Cardiac septum (tissue), 1 donor: ENCODE measurements at places on chromosomes 11 and 22.

- no peak for DNase-seq
Measured at GRCh38 chr11:121194731-121195596, 93.9 kb downstream of the TECTA start.

DNA sequence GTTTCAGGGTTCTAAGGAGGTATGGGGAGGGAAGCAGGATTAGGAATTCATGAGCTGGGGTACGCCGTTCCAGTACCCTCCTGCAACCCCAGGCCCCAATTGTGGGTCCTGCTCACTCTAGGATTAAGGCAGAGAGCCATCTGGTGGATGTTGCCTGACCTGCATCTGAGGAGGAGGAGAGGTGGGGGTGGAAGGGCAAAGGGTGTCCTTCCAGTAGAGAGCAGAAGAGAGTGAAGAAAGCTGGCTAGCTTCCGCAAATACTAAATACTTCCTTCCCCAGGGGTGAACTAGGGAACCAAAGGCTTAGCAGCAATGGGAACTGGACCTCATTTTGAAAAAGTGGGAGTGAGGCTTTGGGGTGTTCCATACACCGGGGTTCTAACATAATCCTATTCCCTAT, 10.6 kb downstream of the LRRC51 start:
- peak; percentile 87 for DNase-seq

GRCh38 chr11:32891657-32892354, 805 bp upstream of the QSER1 start:
- DNase-seq, result no peak

DNA sequence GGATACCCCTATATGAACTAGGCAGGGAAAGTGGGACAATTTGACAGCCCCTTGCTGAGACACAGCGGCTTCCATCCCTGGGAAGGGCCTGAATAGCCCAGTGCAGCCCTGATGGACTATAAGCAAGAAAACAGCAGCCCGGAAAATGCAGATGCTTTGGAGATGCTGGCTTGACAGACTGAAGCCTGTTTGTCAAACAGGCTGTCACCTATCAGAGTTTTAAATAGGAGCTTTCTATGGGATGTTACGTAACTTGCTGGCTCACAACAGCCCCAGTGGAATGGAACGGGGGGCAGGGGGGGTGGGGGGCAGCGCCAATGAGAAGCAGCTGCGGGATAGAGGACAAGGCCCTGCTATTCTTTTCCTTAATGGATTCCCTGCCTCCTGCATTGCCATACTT, 91.9 kb upstream of the NTM start:
- DNase-seq, result no peak
